Stimulated activated CD4-positive, alpha-beta T cell treated with anti-CD3 and anti-CD28 coated beads, Interleukin-2, amount 100 ng/mL, for 24 hours (primary cell): ENCODE measurements at places on chromosomes 3 and 15.

DNA sequence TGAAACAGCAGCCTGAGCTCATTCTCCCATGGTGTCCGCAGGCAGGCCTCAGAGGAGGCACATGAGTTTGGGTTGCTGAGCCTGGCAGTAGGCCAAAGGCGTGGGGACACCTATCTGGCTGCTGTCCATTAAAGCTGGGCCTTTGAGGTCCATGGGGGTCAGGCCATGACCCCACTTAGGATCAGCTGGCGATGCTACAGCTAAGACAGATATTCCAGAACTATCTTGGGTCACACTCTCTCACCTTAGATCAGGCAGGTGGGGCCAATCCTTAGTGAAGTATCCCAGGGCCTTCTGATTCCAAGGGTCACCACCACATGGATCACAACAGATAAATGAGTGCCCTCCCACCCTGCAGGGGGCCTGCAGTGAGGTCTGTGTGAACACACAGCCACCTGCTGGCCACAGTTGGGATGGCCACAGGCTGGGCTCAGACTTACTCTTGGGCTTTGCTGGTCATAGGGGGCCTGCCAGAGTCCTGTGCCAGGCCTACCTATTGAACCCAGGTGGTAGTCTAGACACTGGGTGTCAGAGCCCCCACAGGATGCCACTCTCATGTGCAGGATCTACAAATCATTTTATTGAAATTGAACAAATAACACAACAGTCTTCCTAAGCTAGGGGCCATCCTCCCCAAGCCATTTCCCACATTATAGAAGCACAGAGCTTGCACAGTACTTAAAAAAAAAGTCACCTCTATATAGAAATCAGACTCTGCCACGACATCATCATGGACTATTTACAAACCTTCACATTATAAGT, 2.0 kb upstream of the HYAL2 start:
- peak; percentile 72 for DNase-seq

DNA sequence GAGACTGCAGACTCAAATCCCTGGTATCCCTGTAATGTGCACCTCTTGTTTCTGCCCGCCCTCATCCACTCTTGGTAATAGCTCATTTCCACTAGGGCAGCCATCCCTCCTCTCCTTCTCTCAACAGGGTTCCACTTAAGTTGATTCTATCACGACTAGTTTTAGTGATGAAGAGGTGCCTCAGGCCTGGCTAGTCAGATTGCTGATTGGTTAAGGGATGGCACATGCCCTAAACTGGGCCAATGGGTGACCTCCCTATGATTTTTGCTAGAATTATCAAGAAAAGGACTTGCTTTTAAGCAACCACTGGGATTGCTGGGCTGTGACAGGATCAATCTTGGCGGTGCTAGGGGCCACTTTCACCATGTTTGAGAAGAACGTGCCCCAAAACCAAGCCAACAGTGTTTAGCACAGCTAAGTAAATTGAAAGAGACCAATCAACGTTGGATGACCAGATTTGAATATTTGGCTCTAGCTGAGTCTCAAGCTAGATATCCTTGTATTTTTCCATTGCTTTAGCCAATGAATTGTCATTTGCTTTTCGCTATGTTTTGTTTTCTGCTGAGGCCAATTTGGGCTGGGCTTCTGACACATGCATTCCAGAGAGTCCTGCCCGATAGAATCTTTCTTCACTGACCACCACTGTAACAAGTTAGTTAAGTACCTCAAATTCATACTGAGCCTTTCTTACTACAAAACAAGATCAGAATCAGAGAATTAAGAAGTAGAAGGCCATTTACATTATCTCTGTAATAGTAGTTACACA, 131.0 kb downstream of the PDZRN3 start:
- DNase-seq: no peak

DNA sequence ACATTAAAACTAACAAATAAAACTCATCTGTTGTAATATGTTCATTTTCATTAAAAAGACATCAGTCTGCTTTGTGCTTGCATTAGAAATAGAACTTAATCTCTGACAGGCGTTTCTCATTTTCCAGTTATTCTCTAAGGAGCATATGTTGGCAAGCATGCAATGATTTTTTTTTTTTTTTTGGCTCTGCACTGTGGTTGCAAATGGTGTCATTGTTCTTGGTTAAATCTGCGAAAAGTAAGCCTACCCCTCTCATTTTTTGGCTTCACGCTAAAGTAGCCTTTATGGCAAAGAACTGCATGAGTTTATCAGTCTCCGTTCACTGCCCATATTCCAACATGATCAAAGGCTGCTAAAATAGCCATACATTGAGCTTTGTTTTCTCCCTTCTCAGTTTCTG, 403.2 kb downstream of the MECOM start:
- no peak for DNase-seq

DNA sequence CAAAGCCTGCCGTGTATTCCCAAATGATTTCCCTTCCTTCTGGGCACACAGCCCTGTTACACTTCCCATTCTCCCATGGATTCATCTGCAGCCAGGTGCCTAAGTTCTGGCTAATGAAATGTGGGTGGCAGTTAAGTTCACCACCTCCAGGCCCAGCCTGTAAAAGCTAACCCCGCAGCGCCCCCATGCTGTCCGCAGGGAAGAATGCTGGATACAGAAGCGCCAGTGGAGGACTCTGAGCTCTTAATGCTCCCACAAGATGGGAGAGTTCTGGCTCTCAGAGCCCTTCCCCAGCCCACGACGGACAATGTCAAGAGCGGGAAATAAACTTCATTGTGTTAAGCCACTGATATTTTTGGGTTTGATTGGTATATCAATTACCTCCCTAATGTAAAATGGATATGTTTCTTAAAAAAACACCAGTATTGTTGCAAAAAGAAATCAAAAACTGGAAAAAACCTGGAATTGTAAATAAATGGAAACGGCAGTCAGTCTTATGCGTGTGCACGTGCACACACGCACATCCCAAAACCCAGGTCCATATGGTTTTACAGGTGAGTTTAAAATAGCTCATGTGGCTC, 37.7 kb upstream of the FGD5 start:
- no peak for DNase-seq

DNA sequence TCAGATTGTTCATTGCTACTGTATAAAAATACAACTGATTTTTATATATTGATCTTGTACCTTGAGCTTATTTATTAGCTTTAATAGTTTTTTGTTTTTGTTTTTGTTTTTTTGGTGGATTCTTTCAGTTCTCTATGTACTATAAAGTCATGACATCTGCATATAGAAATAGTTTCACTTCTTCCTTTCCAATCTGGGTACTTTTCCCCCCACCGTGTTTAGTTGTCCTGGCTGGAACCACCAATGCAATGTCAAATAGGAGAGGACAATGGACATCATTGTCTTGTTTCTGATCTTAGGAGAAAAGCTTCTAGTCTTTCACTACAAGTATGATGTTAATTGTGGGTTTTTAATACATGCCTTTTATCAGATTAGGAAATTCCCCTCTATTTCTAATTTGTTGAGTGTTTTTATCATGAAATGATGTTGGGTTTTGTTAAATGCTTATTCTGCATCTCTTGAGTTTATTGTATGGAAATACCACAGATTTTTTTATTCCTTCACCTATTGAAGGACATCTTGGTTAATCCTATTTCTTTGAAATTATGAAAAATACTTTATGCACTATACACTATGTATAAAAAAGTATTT, 2.8 kb upstream of the XCR1 start:
- DNase-seq: no peak

- DNase-seq: no peak
Observed at GRCh38 chr3:173750095-173750494, 352.6 kb downstream of the NLGN1 start.

DNA sequence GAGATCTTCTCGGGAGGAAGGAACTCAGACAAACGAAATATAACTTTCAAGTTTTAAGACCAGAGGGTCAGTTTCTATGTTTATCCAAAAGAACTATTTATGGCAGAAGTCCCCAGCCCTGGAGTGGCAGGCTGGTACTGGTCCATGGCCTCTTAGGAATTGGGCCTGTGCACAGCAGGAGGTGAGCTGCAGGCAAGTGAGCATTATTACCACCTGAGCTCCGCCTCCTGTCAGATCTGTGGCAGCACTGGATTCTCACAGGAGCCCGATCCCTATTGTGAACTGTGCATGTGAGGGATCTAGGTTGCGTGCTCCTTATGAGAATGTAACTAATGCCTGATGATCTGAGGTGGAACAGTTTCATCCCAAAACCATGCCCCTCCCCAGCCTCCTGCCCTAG, 14.3 kb upstream of the HPS3 start:
- DNase-seq: no peak

DNA sequence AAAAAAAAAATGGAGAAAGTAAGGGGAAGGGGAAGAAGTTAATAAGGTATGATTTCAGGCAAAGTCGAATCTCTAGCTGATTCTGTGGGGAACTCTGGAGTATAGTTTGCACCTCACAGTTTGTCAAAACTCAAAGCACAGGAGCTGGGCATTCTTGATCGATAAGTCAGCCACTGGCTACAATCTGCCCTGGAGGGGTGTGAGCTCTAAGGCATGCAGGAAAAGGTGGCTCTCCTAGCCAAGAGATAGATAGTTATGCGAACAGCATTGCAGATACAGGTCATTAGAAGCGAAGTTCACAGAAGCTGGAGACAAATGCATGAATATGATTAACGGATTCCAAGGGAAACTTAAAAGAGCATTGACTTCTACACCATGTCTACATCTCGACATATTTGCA, 952.6 kb downstream of the AGBL1 start:
- no peak for DNase-seq

GRCh38 chr3:42814914-42815507, 5.8 kb downstream of the ACKR2 start:
- DNase-seq: no peak

DNA sequence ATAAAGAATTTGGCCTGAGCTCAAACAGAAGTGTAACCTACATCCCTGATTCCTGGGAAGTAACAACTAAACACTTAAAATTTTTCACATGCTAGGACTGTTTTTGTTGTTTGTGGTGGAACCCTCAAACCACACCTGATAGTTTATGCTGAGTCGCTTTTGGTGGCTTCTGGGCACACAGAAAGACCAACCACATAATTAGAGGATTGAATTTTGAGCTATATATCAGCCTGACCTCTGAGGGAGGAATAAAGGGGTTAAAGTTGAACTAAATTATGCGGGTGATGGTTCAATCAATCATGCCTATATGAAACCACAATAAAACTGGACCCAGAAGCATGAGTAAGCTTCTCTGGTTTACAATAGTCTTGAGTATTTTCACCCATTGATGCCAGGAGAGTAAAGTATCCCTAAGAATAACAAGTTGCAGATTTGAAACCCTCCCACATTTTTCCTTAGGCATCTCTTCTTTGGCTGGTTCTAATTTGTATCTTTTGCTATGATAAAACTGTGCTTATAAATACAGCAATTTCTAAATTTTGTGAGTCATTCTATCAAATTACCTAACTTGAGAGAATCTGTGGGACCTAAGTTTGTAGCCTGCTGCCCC, 1304.5 kb upstream of the GBE1 start:
- DNase-seq: no peak

DNA sequence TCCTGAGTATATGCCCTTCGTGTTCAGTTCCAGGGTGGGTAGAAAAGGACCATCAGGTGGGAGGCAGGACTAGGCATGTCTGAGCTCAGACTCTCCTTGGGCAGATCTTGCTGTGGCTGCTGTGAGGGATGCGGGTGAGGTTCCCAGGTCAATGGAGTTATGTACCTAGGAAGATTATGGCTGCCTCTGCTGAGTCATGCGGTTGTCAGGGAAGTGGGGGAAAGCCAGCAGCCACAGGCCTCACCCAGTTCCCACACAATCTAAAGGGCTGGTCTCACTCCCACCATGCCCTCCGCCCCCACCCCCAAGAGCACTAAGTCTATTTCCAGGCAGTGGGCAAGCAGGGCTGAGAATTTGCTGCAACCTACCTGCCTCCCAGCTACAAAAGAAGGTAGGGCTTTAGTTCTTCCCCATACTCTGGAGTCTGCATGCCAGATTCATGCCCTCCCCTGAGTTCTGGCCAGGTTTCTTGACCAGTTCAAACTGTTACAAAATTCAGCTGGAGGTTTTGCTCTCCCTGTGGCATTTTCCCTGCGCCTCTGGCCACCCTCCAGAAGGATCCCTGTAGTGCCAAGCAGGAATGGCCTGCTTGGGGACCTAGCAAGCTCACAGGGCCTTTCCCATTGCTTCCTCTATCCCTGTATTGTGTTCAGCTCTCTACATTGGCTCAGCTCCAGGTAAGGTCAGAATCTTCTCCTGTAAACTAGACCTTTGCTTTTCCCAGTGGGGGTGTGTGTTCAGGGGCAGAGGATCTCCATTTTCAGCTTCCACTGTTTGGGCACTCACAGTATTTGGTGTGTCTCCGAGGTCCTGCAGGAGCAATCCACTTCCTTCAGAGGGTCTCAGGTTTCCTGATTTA, 12.7 kb upstream of the TMCO5A start:
- no peak for DNase-seq

DNA sequence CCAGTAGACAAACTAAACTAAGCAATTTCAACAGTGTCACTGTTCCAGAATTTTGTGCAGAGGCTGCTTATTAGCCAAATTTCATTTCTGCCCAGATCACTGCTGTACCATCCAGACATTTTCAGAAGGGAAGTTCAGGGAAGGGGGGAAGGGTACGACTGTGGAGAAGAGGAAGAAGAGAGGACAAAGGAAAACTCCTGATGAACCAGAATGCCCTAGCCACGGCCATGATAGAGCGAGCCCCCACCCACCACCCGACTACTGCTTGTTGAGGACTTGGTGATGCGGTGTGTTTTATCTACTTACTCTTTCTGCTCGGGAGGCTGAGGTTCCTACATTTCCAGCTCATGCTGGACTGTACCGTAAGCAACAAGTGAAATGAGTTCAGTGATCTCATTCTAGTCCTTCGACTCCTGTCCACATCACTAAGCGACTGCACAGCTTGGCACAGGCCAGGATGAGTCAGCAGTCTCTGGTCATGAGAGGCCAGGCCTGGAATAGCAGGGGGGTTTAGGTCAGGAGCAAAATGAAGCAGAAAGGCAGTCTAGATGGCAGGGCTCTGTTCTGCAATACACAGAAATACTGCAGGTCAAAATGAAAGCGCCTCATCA, 330.8 kb downstream of the TIGIT start:
- no peak for DNase-seq

DNA sequence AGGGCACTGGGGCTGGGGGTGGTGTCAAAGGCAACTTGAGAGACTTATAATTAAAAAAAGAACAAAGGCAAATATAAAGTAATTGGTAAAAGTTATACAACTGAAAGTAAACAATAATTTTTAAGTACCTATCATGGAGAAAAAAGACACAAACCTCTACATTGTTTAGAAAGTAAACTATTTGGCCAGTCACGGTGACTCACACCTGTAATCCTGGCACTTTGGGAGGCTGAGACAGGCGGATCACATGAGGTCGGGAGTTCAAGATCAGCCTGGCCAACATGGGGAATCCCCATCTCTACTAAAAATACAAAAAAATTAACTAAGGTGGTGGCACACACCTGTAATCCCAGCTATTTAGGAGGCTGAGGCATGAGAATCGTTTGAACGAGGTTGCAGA, 25.8 kb downstream of the RPSA start:
- no peak for DNase-seq

GRCh38 chr15:52221730-52222129, 30.5 kb upstream of the GNB5 start:
- no peak for DNase-seq

GRCh38 chr3:141326123-141326522, 42.2 kb upstream of the ZBTB38 start:
- DNase-seq: no peak

GRCh38 chr3:180979961-180980360, 9.6 kb downstream of the DNAJC19 start:
- no peak for DNase-seq

- no peak for DNase-seq
Observed at GRCh38 chr15:42201801-42202200, 6.3 kb downstream of the VPS39 start.
